ENCODE measurements at places on chromosomes 5 and 9. TPM values are rescaled to one million over a fixed set of nuclear protein-coding genes. Genes with fewer than 3 reads are reported as not detected.

DNA sequence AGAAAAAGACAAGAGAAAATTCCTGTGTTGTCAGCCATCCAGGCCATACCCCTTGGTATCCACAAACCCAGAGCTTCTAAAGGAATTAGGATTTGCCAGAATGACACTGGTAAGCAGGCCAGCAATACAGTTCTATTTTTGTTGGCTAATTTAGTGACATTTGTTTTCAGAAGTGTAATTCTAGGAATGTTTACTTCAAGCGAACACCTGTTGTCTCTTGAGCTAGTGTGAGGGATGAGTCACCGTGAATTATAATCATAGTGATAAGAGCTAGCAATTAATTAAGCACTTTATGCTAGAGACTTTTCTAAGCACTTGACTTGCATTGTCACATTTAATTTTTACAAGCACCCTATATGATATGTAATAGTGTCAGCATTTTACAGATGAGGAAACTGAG lies 99.2 kb downstream of the PRKACG start:
- H3K27me3 ChIP-seq = no peaks in the 10 kb centered on the region
- DNase-seq = no peak
- H3K36me3 ChIP-seq = no peaks in the 10 kb centered on the region
- H3K4me1 ChIP-seq = no peaks in the 10 kb centered on the region
- no peak overlapping the region for H3K4me3 ChIP-seq
- no peak overlapping the region for H3K27ac ChIP-seq

- no peaks in the 10 kb centered on the region for H3K27me3 ChIP-seq
- H3K4me3 ChIP-seq = peak overlapping the region; percentile 12
- H3K4me1 ChIP-seq = peaks cover 79% of the 10 kb centered on the region
- peak overlapping the region; percentile 96 for H3K27ac ChIP-seq
- no peak for DNase-seq
Observed at GRCh38 chr9:129489838-129490582, 130.9 kb downstream of the C9orf50 start.

- no peak overlapping the region for H3K4me3 ChIP-seq
- no peaks in the 10 kb centered on the region for H3K27me3 ChIP-seq
- no peaks in the 10 kb centered on the region for H3K4me1 ChIP-seq
- no peak overlapping the region for H3K27ac ChIP-seq
Observed at GRCh38 chr5:107253246-107253645, 417.5 kb downstream of the EFNA5 start.

The TMEM141 gene
- 76.9 TPM for total RNA-seq

DNA sequence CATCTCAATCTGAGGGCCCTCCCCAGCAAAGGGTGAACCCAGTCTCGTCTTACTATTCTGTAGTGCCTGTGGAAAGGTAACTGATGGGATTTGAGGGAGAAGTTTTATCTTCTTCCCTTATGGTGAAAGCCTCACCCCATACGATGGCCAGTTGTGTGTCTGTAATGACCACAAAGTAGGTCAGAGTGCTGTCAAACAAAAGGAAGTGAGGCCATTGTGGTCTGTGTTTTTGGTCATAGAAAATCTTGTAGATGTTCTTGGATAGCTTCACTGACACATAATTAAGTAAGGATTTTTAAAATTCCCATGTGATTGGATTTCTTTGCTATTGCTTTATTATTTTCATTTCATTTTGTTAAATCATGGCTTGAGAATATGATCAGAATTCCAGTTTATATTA lies 505.1 kb upstream of the KLF4 start:
- no peak overlapping the region for H3K4me3 ChIP-seq
- H3K4me1 ChIP-seq = no peaks in the 10 kb centered on the region
- no peak for DNase-seq
- H3K27me3 ChIP-seq = no peaks in the 10 kb centered on the region
- no peak overlapping the region for H3K27ac ChIP-seq

The IDNK gene
- 11.7 TPM for total RNA-seq

DNA sequence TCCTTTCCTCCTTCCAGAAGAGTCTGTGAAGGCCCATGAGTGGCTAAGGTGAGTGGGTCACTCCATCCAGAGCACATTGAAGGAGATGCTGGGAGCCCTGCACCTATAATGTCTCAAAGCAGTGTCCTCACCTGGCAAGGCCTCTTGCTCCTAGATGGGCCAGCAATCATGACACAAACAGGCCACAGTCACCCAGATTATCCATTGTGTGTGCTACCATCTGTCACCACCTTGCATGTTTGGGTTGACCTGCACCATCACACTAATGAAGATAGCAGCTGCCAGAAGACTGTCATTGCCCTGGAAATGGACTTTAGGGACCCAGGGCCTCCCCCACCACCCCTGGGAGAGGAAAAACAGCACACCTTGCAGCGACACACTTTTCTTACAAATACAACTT lies 69.6 kb downstream of the GABBR2 start:
- H3K27ac ChIP-seq = no peak overlapping the region
- H3K36me3 ChIP-seq = no peaks in the 10 kb centered on the region
- peaks cover 24% of the 10 kb centered on the region for H3K4me1 ChIP-seq
- H3K4me3 ChIP-seq = no peak overlapping the region

The CD274 gene
- total RNA-seq = 2.8 TPM

The IFNA13 gene
- not detected for total RNA-seq

- H3K27ac ChIP-seq = no peak overlapping the region
- no peaks in the 10 kb centered on the region for H3K27me3 ChIP-seq
- peaks cover 15% of the 10 kb centered on the region for H3K36me3 ChIP-seq
- no peaks in the 10 kb centered on the region for H3K4me1 ChIP-seq
- no peak overlapping the region for H3K4me3 ChIP-seq
Observed at GRCh38 chr5:31449174-31449573, 82.7 kb downstream of the DROSHA start.

- no peak overlapping the region for H3K27ac ChIP-seq
- peaks cover 14% of the 10 kb centered on the region for H3K27me3 ChIP-seq
- no peak overlapping the region for H3K4me3 ChIP-seq
- no peak for DNase-seq
- peaks cover 11% of the 10 kb centered on the region for H3K4me1 ChIP-seq
- no peaks in the 10 kb centered on the region for H3K36me3 ChIP-seq
Observed at GRCh38 chr9:36742264-36742663, 169.6 kb downstream of the MELK start.

DNA sequence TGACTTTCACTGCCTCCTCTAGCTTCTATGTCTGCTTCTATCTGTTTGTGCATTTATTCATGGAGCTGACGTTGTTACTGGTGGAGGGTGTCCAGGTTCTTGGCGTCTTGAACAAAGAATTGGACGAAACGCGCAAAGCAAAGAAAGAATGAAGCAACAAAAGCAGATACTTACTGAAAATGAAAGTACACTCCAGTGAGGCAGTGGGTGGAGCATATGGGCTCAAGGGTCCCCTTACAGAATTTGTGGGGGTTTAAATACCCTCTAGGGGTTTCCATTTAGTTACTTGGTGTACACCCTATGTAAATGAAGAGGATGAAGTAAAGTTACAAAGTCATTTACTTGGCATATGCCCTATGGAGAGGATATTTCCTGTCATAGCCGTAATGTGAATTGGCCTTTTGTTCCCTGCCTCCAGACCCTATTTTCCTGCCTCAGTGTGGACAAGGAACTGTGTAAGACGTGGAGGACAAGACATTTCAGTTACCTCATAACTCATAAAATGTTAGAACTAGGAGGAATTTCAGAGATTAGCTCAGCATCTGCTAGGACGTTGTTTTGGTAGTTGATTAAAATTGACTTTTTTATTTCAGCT lies 3.1 kb downstream of the POLR3G start:
- no peak overlapping the region for H3K4me3 ChIP-seq
- H3K4me1 ChIP-seq = peaks cover 15% of the 10 kb centered on the region
- H3K36me3 ChIP-seq = no peaks in the 10 kb centered on the region

DNA sequence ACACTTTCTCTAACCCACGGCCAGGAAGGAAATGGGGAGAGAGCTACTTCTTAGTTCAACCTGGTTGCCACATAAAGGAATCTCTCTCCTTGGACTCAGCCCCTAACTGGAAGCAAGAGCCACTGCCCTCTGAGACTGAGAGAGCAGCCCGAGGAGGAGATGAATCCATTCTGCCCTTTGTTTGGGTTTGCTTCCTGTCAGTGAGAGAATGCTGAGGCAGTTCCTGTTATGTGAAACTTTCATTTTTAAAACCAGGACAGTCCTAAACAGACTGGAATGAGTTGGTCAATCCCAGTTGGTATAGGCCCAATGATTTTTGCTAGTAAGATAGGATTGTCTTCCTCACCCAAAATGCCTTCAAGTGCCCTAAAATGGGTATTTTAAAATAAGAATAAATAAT lies 205.1 kb downstream of the NTRK2 start:
- peaks cover 3% of the 10 kb centered on the region for H3K4me1 ChIP-seq
- no peaks in the 10 kb centered on the region for H3K27me3 ChIP-seq
- H3K4me3 ChIP-seq = no peak overlapping the region

GRCh38 chr9:76654575-76654974 lies 109.7 kb upstream of the PCA3 start:
- no peak overlapping the region for H3K27ac ChIP-seq
- H3K36me3 ChIP-seq = no peaks in the 10 kb centered on the region
- H3K4me1 ChIP-seq = no peaks in the 10 kb centered on the region
- no peak overlapping the region for H3K4me3 ChIP-seq
- no peak for DNase-seq

DNA sequence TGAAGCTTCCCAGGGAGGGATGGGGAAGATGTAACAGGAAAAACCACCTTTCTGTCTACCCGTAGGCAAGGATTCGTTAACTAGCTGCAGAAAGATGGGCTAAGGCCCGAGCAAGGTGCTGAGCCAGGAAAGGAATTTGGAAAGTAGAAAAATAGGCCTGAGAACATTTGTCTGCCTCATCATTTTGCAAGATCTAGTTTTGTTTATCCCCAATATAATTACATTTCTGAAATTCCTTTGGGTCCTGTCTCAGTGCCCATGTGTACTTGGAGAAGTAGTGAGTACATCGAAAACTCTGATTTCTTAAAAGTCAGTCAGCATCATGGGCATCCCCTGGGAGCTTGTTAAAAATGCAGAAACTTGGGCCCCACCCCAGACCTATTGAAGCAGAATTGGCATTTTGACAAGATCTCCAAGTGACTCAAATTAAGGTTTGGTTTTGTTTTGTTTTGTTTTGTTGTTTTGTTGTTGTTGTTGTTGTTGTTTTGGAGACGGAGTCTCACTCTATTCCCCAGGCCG lies 52.1 kb upstream of the CEMIP2 start:
- H3K36me3 ChIP-seq = no peaks in the 10 kb centered on the region
- no peaks in the 10 kb centered on the region for H3K4me1 ChIP-seq
- no peak for DNase-seq

- DNase-seq = no peak
- H3K27ac ChIP-seq = no peak overlapping the region
- H3K36me3 ChIP-seq = peaks cover 4% of the 10 kb centered on the region
- H3K4me1 ChIP-seq = no peaks in the 10 kb centered on the region
Observed at GRCh38 chr9:100322954-100323536, 29.7 kb downstream of the TEX10 start.

The RGS7BP gene
- total RNA-seq = 28.4 TPM

DNA sequence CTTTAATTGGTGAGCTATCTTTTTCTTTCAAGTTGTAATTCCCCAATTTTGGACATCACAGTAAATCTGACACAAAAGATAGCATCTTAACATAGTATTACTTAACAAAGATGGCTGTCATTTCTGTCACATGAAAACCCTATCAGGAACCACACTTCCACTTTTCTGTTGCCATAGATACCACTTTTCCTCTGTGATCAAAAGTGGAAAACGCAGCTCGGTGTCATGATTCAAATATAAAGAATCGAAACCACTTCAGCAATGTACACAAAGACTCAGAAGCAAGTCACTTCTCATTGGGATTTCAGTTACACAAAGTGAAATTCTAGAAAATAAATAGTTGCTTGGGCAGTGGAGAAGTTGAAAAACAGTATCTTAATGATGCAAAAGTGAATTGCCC lies 524.9 kb upstream of the ITGA1 start:
- no peaks in the 10 kb centered on the region for H3K4me1 ChIP-seq
- H3K36me3 ChIP-seq = no peaks in the 10 kb centered on the region
- H3K4me3 ChIP-seq = no peak overlapping the region
- no peaks in the 10 kb centered on the region for H3K27me3 ChIP-seq
- no peak for DNase-seq
- no peak overlapping the region for H3K27ac ChIP-seq

The CXCL14 gene
- 17.0 TPM for total RNA-seq

DNA sequence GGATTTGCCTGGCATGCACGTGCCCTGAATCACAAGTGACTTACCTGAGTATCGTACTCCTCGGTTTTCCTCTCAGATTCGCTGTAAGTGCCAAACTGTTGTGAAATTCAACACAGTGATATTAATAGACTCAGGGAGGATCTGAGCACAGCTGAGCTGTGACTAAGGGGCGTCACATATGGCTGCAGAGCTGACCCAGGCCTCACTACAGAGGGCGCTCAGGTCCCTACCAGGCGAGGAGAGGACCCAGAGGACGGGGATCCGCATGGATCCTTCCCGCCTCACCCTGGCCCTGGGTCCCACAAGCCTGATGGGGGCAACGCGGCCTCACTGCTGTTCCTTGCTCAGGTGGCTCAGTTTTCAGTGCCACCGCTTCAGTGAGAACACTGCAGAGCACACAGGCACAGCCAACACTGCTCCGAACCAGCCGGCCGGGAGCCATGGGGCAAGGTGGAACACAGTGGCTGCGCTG lies 20.1 kb downstream of the CLPTM1L start:
- H3K27me3 ChIP-seq = no peaks in the 10 kb centered on the region
- peaks cover 76% of the 10 kb centered on the region for H3K36me3 ChIP-seq
- no peak overlapping the region for H3K27ac ChIP-seq
- no peak for DNase-seq
- H3K4me1 ChIP-seq = no peaks in the 10 kb centered on the region

The ALDOB gene
- 0.40 TPM for total RNA-seq

All from spinal cord (tissue), 10 donors.